ENCODE measurements at places on chromosomes 7 and 10.

DNA sequence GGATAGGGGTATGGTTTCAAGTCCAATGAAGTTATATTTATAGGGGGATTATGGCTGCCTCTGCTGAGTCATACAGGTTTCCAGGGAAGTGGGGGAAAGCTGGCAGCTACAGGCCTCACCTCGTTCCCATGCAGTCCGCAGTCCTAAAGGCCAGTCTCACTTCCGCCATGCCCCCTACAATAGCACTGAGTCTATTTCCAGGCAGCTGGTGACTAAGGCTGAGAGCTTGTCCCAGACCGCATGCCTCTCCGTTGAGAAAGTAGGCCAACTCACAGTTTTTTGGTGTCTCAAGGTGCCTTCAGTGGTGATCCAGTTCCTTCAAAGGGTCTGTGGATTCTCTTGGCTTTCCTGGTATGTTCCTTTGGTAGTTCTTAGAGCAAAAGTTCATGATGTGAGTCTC lies 203.9 kb upstream of the GLI3 start:
- no peak for DNase-seq

DNA sequence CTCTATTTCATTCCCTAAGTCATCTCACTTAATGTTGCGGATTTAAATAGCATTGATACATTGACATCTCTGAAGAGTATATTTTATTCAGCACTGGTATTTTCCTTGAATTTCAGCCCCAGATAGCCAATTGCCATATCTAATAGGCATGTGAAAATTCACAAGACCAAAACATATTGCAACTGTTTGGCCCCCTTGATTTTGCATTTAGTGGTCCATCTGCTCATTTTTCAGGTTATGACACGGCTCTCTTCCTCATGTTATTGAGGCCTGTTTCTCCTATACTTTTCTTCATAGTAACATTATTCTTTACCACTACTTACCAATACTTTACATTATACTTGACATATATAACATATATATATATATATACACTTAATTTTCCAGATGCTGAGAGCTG lies 43.7 kb downstream of the MKLN1 start:
- DNase-seq, result no peak

- DNase-seq, result no peak
Observed at GRCh38 chr7:45700556-45700955, 126.4 kb downstream of the ADCY1 start.

GRCh38 chr7:93559639-93560491 lies 14.7 kb downstream of the CALCR start:
- no peak for DNase-seq

GRCh38 chr7:113809581-113809980 lies 109.2 kb downstream of the PPP1R3A start:
- DNase-seq, result peak; percentile 33

DNA sequence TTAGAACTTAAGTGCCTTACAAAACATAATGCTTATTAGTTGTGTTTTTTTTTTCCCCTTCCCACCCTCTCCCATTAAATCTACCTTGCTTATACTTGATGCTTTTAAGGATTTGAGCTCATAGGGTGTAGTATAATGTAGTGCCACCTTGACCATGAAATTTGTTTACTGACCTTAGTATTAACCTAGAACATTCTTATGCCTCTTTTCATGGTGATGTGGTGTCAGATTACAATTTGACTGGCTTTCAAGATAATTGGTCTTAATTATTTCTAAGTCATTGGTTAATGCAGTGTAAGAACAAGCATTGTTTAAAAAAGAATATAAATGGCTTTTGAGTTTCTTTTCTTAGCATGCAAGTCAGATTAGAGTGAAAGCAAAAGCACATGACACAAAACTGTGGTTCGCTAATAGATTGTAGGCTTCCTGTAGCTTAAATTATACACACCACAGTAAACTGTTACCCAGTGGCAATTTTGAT lies 61.8 kb downstream of the ADD3 start:
- peak; percentile 63 for DNase-seq

- DNase-seq, result no peak
Observed at GRCh38 chr10:49152663-49153062, 18.8 kb upstream of the FAM170B start.

DNA sequence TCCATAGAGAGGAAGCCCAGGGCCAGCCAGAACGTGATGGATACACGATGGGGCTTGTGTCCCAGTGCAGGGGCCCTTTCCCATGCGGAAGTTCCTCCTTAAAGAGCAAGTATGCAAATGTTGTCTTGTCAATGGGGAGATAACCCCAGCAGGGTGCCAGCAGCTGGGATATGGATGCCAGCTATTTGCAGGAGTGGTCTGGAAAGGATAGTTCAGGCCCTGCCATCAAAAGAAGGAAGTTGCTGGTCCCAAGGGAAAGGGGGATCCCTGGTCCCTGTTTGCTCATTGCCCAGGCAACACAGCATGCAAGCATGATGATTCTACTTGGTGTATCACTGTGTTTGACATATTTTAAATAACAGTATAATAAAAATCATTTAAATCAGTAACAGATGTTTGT lies 73.1 kb upstream of the HECW1 start:
- DNase-seq, result no peak

GRCh38 chr10:63396133-63396761 lies 69.5 kb downstream of the JMJD1C start:
- DNase-seq, result peak; percentile 37

DNA sequence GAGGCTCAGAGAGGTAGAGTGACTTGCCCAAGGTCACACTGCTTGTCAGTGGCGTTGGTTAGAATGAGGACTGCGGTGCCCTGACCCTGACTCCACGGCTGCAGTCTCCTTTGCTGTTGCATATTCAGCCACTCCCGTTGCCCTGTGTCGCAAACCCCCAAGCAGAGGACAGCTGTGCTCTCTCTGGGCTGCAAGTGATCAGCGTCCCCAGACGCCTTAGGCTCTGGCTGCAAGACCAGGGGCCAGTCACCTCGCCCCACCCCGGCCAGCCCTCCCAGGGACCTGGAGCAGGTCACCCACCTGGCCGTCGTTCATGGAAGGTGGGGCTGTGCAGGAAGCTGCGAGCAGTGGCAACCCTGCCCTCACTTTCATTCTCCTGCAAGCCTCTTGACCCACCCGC lies 51.7 kb upstream of the NANOS1 start:
- no peak for DNase-seq

DNA sequence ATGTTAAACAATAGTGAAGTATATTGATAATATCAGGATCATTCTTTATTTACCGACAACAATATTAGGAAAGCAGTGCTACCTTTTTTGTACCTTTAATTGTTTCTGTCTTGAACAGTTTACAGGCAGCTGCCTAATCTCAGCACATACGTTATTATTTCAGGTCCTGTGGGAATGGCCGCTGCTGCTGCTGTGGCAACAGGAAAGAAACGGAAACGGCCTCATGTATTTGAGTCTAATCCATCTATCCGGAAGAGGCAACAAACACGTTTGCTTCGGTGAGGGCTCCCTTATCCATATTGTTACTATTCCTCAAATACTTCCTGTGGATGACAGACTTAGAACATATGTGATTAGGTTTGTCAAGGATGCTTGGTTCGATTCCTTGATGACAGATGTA lies 59.7 kb downstream of the NRF1 start:
- DNase-seq, result no peak
